ENCODE measurements at places on chromosomes 6 and 20. TPM values are rescaled to one million over a fixed set of nuclear protein-coding genes. Genes with fewer than 3 reads are reported as not detected.

The DLL1 gene
- total RNA-seq: 43.5 TPM

The BPIFA1 gene
- not detected for total RNA-seq

The BMP7 gene
- total RNA-seq: 17.2 TPM

The SLC44A4 gene
- total RNA-seq: 5.9 TPM

The IDH3B gene
- 71.0 TPM for total RNA-seq

The ARHGAP18 gene
- total RNA-seq: 7.6 TPM

The RNF39 gene
- 18.2 TPM for total RNA-seq

The MAP7 gene
- total RNA-seq: 9.3 TPM

The RRAGD gene
- 6.4 TPM for total RNA-seq

The PACRG gene
- total RNA-seq: not detected

The TXLNB gene
- total RNA-seq: 0.49 TPM

The BPIFB1 gene
- total RNA-seq: not detected

The GSTA3 gene
- not detected for total RNA-seq

All from vagina (tissue), 2 donors.